Stimulated activated CD4-positive, alpha-beta T cell treated with anti-CD3 and anti-CD28 coated beads, Interleukin-4, amount 100 ng/mL, for 24 hours (primary cell): ENCODE measurements at places on chromosomes 3 and 15.

- DNase-seq, result no peak
Measured at GRCh38 chr15:68684476-68684875, 105.7 kb downstream of the CORO2B start.

GRCh38 chr15:48794697-48795134, 16.2 kb downstream of the CEP152 start:
- no peak for DNase-seq

DNA sequence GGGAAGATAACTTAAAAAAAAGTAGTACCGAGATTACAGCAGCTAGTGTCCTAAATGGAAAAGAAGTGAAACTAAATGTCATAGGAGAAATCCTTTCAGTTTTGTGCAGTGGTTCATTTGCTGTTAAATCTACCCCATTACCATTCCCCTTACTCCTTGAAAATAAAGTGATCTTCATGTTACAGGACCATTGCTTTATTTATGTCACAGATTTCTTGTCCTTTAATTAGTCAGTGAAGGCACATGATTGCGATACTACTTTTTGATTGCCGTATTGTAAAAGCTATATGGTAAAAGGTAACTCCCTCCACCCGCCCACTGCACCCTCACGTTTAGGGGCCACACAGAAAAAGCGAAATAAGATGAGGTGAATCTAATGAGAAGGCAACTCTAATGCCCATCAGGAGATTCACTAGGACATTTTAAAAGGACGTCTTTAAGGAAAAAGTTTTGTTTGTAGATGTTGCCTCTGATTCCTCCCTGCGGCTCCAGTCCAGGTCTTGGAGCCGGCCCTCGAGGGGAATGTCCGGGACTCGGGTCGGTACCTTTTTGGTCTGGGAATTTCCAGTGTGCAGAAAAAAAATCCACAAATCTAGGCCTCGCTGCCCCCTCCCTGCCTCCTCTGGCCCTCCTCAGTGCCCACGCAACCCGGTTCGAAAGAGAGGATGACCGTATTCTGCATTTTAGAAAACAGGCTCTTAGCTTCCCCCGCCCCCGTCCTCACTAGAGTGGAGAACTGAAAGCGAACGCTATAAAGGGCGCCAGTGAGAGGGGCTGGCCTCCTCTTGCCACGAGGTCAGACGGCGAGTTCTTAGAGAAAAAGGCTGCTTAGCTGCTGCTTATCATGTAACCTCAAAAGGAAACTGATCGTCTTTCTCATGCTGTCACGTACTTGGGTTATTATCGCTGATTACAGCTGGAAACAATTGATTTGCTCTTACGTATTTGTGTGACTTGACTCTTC, 21.8 kb upstream of the NFKBIZ start:
- DNase-seq, result peak; percentile 91

DNA sequence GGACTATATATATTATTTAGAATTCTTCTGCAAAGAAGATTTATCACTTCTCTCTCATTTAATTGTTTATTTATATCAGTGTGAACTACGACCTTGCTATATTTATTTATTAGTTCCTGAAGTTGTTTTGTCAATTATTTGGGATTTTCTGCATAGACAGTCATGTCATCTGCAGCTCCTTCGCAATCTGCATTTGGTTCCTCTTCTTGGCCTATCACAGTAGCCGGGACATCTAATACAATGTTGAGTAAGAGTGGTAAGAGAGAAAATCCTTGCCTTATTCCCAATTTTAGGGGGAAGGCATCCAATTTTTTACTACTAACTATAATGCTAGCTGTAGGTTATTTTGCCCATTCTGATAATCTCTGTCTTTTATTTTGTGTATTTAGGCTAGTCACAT, 39.4 kb downstream of the FOXL2 start:
- no peak for DNase-seq

- no peak for DNase-seq
Measured at GRCh38 chr15:90836296-90836871, 32.0 kb upstream of the FURIN start.
